ENCODE measurements at places on chromosomes 12 and 14. TPM values are rescaled to one million over a fixed set of nuclear protein-coding genes. Genes with fewer than 3 reads are reported as not detected.

DNA sequence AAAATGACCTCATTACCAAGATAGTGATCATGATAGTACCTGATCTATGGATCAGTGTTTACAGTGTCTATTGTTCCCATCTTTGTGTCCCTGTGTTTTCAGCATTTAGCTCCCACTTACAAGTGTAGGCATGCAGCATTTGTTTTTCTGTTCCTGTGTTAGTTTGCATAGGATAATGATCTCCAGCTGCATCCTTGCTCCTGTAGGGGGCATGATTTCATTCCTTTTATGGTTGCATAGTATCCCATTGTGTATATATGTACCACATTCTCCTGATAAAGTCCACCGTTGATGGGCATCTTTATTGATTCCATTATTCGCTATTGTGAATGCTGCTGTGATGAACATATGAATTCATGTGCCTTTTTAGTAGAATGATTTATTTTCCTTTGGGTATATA lies 215.4 kb upstream of the NAV3 start:
- H3K4me1 ChIP-seq: no peaks in the 10 kb centered on the region
- no peak overlapping the region for H3K4me3 ChIP-seq
- H3K36me3 ChIP-seq: no peaks in the 10 kb centered on the region
- H3K27me3 ChIP-seq: no peaks in the 10 kb centered on the region
- no peak overlapping the region for H3K27ac ChIP-seq
- no peak for DNase-seq

- H3K27ac ChIP-seq: peak overlapping the region; percentile 96
- peak; percentile 32 for DNase-seq
- peaks cover 38% of the 10 kb centered on the region for H3K36me3 ChIP-seq
- peaks cover 20% of the 10 kb centered on the region for H3K27me3 ChIP-seq
These were observed 4.2 kb downstream of the TAMALIN start for GRCh38 chr12:52010692-52011601.

SLC17A8 gene
- not detected for total RNA-seq

DNA sequence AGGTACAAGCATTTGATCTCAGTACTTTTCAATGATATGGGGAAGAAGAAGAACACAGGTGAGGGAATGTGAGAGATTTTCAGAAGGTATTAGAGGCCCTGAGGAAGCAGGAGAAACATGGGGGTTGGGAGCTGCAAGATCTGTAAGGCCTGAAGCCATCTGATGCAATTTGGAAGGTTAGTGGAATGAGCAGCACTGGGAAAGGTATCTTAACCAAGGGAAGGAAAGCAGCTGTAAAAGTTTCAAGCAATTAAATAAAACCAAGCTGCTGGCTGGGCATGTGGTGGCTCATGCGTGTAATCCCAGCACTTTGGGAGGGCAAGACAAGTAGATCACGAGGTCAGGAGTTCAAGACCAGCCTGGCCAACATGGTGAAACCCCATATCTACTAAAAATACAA lies 104.4 kb upstream of the PARP11 start:
- H3K27ac ChIP-seq: no peak overlapping the region
- no peaks in the 10 kb centered on the region for H3K4me1 ChIP-seq
- no peak for DNase-seq

GARIN6 gene
- not detected for total RNA-seq

- no peaks in the 10 kb centered on the region for H3K4me1 ChIP-seq
- peaks cover 34% of the 10 kb centered on the region for H3K36me3 ChIP-seq
- DNase-seq: no peak
- H3K27me3 ChIP-seq: no peaks in the 10 kb centered on the region
- H3K4me3 ChIP-seq: no peak overlapping the region
These were observed 19.0 kb downstream of the TMEM19 start for GRCh38 chr12:71704920-71705319.

DNA sequence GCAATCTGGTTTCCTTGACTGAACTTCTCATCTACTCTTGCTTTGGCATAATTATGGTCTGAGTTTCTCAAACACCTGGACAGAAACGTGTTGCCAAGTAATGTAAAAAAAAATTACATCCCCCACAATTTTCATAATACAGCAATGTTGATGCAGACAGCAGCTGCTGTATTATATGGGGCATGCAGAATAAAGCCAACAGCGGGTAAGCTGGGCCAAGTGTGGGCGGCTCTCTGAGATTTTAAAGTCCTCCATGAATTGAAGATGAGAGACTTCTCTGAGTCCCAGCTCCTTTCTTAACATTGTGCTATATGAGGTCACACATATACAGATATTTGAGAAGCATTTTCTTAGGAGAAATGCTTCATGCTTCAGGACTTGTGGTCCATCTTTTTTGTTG lies 881.2 kb downstream of the GALC start:
- no peaks in the 10 kb centered on the region for H3K27me3 ChIP-seq
- H3K36me3 ChIP-seq: no peaks in the 10 kb centered on the region
- no peak overlapping the region for H3K4me3 ChIP-seq
- no peaks in the 10 kb centered on the region for H3K4me1 ChIP-seq

DNA sequence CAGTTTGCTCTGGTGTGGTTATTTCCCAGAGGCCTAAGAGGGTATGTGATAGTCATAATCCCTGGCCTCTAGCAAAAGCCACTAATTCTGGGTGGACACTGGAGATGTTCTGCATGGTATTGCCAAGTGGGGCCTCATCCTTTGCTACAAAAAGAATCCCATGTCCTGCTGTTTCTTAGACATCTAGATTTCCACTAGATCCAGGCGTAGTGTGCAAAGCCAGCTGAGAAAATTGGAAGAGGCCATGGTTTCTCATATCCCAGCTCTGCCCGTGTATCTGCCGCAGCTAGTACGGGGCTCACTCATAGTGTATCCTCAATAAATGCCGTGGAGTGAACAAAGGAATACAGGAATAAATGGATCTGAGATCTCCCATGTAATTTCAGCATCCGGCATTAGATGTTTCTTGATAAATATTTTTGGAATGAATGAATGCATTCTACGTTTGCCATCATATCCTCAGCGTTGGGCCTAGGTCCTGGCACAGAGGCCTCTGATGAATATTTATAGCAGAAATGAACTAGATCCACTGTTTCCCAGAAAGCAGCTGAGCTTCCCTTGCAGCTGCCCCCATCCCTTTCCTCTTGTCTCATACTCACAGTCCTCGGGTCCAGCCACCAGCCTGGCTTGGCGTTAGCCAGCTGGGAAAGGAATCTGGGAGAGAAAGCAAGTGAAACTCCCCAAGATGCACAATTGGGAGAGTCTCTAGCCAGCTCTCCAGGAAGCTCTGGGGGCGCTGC lies 76.3 kb upstream of the NOS1 start:
- H3K4me1 ChIP-seq: no peaks in the 10 kb centered on the region
- H3K27ac ChIP-seq: no peak overlapping the region
- H3K36me3 ChIP-seq: no peaks in the 10 kb centered on the region
- no peak for DNase-seq

DNA sequence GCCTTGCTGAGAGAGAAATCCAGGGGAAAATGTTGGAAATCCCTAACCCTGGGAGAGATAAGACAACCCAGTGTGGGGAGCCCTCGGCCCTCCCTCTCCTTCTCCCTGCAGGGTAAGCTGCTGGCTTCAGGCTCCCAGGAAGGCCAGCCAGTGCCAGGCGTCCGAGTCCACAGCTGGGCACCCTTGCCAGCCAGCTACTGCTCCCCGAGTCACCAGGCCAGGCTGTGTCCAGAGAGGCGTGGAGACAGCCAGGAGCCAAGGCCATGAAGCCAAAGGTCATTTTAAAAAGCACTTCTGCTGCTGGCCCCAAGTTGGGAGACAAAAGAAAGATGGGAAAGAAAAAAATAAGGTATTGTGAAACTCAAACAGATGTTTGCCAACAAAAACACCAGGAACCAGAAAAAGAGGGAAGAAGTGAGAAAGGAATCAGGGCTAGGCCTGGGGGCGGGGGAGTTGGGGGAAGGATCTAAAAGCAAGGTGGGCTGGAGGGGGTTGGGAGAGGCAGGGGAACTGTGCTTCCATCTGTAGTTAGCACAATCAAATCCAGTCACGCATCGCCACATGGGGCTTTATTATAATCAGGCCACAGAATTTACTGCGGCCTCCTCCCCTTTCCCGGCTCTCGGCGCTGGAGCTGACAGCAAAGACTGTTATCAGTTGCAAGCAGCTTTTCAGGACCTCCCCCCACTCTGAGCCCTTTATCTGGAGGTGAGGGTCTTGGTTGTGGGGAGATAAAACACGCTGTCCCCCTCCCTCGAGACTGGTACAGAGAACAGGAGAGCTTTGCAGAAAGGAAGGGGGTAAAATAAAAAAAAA lies 33.5 kb downstream of the RBM19 start:
- DNase-seq: no peak
- H3K4me3 ChIP-seq: no peak overlapping the region
- no peaks in the 10 kb centered on the region for H3K4me1 ChIP-seq
- no peak overlapping the region for H3K27ac ChIP-seq
- peaks cover 66% of the 10 kb centered on the region for H3K36me3 ChIP-seq
- H3K27me3 ChIP-seq: no peaks in the 10 kb centered on the region

OTX2 gene
- not detected for total RNA-seq

GRCh38 chr14:52706286-52706685 lies 714 bp upstream of the PSMC6 start:
- peaks cover 8% of the 10 kb centered on the region for H3K4me1 ChIP-seq
- no peaks in the 10 kb centered on the region for H3K27me3 ChIP-seq
- H3K27ac ChIP-seq: peak overlapping the region; percentile 92
- H3K4me3 ChIP-seq: peak overlapping the region; percentile 80
- no peak for DNase-seq

- H3K4me1 ChIP-seq: no peaks in the 10 kb centered on the region
- H3K27me3 ChIP-seq: peaks cover 2% of the 10 kb centered on the region
- H3K27ac ChIP-seq: no peak overlapping the region
- H3K4me3 ChIP-seq: no peak overlapping the region
- no peaks in the 10 kb centered on the region for H3K36me3 ChIP-seq
These were observed 190.8 kb downstream of the AACS start for GRCh38 chr12:125255935-125256633.

- DNase-seq: no peak
- no peak overlapping the region for H3K27ac ChIP-seq
- no peak overlapping the region for H3K4me3 ChIP-seq
- H3K36me3 ChIP-seq: no peaks in the 10 kb centered on the region
- no peaks in the 10 kb centered on the region for H3K4me1 ChIP-seq
These were observed 217.7 kb downstream of the SLC15A4 start for GRCh38 chr12:128606051-128606450.

DNA sequence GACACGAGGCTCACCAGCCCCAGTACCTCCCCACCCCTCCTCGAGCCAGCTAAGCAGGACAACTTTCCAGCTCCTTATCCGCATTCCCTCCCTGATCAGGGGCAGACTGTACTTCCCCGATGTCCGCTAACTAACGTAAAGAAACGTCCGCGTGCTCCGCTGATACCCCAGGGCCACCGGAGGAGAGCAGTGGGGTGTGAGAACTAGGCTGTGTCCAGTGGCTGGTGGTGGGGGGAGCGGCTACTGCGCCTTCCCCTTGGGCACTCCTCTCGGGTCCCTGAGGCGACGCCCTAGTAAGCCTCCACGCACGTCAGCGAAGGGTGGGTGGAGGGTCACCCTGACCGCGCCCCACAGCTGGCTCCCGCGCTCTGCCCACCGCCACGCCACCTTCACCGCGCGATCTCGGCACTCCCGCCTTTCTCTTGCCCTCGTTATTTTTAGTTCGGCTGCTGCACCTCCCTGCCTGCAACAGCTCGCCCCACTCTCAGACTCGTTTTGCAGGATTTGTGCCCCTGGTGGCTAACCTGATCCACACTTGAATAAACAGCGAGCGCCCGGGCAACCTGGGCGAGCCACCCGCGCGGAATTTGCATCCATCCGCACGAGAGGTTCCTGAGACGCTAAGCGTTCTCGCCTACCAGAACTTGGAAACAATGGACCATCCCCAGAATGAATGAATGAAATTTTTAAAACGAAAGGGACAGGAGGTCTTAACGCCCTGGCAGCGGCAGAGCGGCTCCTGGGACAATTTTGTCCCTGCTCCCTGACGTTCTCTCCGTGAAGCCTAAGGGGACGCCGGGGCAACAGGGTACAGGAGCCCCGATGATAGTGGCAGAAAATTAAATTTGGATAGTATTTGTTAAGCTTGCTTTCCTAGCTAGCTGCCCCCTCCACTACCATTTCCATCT lies 6.9 kb upstream of the BMP4 start:
- H3K27ac ChIP-seq: no peak overlapping the region
- peak overlapping the region; percentile 43 for H3K4me3 ChIP-seq
- peaks cover 12% of the 10 kb centered on the region for H3K4me1 ChIP-seq
- H3K27me3 ChIP-seq: peaks cover 12% of the 10 kb centered on the region
- no peak for DNase-seq

DNA sequence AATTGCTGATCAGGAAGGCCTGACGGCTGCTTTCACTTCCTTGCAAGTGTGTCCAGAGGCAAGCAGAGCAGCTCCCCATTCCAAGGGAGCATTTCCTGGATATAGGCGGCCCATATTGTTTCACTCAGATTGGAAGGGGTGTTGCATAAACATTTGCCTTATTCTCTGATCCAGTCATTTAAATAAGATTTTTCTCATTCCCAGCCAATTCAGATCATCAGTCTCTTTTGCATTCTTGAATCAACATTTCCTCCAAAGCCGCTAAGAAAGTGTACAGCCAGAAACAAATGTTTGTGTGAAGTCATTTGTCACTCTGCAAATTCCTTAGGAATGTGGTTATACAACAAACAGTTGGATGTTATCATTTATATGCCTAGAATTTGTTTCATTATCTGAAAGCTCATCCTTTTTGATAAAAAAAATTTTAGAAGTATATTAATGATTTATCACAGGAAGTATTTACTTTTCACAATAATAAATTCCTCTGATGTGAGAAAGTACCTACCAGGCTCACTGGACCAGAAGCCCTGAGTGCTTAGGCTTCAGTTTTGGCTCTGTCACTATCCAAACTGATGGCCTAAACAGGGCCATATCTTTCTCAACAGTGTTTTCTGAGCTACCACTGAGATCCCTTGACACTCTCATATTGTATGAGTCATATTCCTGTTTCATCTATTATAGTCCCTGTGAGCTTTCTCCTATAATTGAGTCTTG lies 379.6 kb downstream of the CCDC91 start:
- no peaks in the 10 kb centered on the region for H3K27me3 ChIP-seq
- no peaks in the 10 kb centered on the region for H3K36me3 ChIP-seq
- no peak for DNase-seq
- peaks cover 7% of the 10 kb centered on the region for H3K4me1 ChIP-seq

DNA sequence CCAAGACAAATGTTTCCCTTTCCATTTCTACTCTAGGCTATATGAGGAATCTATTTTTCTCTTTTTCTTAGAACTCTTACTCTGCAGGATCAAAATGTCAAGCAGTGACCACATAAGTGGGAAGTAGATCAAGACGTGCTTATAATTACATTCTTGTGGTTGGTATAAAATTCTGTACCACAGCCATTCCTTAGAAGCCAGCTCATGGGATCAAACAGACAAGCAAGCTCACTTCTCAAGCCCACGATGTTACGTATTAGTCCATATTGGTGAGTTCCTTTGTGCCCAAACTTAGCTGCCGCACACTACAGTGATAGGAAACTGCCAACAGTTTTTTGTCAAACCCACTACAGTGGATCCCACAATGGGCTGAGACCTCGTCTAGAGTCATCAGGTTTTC lies 53.4 kb downstream of the IFNG start:
- H3K36me3 ChIP-seq: no peaks in the 10 kb centered on the region
- H3K27me3 ChIP-seq: no peaks in the 10 kb centered on the region
- no peak overlapping the region for H3K27ac ChIP-seq
- no peak for DNase-seq
- H3K4me1 ChIP-seq: no peaks in the 10 kb centered on the region

GRCh38 chr12:132754160-132754932 lies 7.3 kb downstream of the ANKLE2 start:
- H3K36me3 ChIP-seq: peaks cover 91% of the 10 kb centered on the region
- no peak overlapping the region for H3K4me3 ChIP-seq
- H3K27me3 ChIP-seq: no peaks in the 10 kb centered on the region

HOXC5 gene
- total RNA-seq: not detected

KRT73 gene
- total RNA-seq: not detected
